Mesothelial cell of epicardium (in vitro differentiated cells): ENCODE measurements at places on chromosomes 12 and 14. TPM values are rescaled to one million over a fixed set of nuclear protein-coding genes. Genes with fewer than 3 reads are reported as not detected.

DNA sequence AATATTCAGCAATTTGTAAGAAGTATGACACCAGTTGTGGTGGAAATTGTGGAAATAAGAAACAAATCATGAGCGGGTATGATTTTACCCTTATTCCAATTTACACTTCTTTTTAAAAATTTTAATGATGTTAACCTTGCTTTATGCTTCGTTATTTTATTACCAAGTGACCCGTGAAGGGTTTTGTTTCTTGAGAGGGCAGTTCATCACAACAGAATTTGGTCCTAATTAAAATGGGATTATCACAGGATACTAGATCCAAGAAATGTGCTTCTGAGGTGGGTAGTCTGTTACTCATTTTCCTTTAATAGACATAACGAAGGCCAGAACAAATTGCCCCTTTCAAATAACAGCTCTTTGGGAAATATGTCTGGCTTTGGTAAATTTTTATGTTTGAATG is 25.5 kb upstream of the RASSF8 start:
- peaks cover 44% of the 10 kb centered on the region for H3K4me1 ChIP-seq
- no peaks in the 10 kb centered on the region for H3K27me3 ChIP-seq
- no peaks in the 10 kb centered on the region for H3K36me3 ChIP-seq
- no peak overlapping the region for H3K27ac ChIP-seq

GRCh38 chr12:32507942-32508320 is 108.6 kb downstream of the FGD4 start:
- peaks cover 20% of the 10 kb centered on the region for H3K4me1 ChIP-seq
- no peaks in the 10 kb centered on the region for H3K36me3 ChIP-seq
- peak overlapping the region; percentile 67 for H3K27ac ChIP-seq
- DNase-seq, result no peak
- H3K27me3 ChIP-seq, result no peaks in the 10 kb centered on the region

DNA sequence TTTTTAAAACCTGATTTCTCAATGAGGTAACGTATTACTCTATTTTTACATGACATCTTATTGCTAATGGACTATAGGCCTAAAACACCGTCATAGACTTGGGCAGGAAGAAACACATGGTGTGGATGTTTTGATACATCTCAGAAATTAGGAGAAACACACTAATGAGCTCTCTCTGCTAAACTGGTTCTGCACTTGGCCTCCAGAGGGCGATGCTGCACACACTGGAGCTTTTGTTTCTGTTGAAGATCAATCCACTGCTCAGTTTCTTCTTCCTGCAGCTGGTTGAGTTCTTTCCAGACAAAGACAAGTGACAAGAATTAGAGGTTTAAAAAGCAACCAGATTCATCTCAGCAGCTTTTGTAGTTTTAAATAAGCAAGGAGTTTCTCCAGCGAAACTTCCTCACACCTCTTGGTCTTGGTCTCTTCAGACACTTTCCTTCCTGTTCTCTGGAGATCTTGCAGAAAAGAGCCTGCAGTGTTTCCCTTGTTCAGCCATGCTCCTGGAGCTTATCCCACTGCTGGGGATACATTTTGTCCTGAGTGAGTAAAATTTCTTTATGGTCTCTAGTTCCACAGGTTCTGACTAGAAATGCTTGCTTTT is 178.5 kb upstream of the OR4E1 start:
- H3K27ac ChIP-seq, result no peak overlapping the region
- peaks cover 64% of the 10 kb centered on the region for H3K27me3 ChIP-seq
- H3K4me3 ChIP-seq, result no peak overlapping the region
- H3K36me3 ChIP-seq, result no peaks in the 10 kb centered on the region
- no peak for DNase-seq

GRCh38 chr14:78007160-78007559 is 163.0 kb upstream of the NRXN3 start:
- H3K4me3 ChIP-seq, result no peak overlapping the region
- no peak for DNase-seq
- H3K27me3 ChIP-seq, result peaks cover 15% of the 10 kb centered on the region
- no peak overlapping the region for H3K27ac ChIP-seq
- no peaks in the 10 kb centered on the region for H3K4me1 ChIP-seq
- H3K36me3 ChIP-seq, result peaks cover 1% of the 10 kb centered on the region

DNA sequence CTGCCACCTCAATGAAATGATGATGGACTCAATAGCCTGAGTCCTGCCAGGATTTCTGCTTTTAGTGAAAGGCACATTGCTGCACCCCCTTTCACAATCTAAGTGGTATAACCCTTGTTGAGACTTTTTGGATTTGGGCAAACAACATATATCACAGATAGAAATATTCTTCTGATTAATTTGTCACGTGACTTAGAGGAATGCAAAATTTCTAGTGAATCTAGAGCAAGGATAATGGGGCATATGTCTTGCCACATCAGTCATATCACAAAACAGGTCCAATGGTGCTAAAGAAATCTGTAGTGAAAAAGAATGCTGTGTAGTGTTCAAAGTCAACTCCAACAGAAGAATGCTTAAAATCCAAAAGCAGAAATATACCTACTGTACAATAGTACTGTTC is 1386.3 kb downstream of the LRFN5 start:
- no peaks in the 10 kb centered on the region for H3K27me3 ChIP-seq
- H3K36me3 ChIP-seq, result no peaks in the 10 kb centered on the region
- no peak for DNase-seq
- no peak overlapping the region for H3K4me3 ChIP-seq

GRCh38 chr14:67360470-67361206 is 510 bp downstream of the EIF2S1 start:
- peak overlapping the region; percentile 98 for H3K4me3 ChIP-seq
- no peak for DNase-seq
- peaks cover 36% of the 10 kb centered on the region for H3K4me1 ChIP-seq
- no peaks in the 10 kb centered on the region for H3K27me3 ChIP-seq

DNA sequence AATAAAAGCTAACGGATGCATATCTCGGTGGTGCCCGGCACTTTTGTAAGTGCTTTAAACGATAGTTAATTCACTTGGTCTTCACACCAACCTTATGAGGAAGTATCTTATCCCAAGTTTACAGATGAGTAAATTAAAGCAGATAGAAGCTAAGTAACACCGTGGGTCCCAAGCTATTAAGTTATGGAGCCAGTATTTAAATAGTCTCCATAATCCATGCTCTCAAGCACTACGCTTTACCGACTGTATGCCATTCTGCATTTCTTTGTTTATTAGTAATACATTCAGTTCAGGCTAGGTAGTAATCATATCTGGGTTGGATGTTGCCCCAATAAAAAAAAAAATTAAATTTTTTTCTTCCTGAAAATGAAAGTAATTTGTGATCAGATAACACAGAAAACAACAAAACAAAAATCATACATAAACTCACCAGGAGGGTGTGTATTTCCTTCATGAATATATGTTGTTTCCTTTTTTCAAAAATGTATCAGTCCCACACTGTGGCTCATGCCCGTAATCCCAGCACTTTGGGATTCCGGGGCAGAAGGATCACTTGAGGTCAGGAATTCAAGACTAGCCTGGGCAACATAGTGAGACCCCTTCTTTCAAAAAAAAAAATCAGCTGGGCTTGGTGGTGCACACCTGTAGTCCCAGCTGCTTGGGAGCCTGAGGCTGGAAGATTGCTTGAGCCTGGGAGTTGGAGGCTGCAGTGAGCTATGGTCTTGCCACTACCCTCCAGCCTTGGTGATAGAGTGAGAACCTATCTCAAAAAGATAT is 1.4 kb upstream of the M6PR start:
- peak overlapping the region; percentile 98 for H3K27ac ChIP-seq
- DNase-seq, result no peak
- peaks cover 12% of the 10 kb centered on the region for H3K36me3 ChIP-seq

DNA sequence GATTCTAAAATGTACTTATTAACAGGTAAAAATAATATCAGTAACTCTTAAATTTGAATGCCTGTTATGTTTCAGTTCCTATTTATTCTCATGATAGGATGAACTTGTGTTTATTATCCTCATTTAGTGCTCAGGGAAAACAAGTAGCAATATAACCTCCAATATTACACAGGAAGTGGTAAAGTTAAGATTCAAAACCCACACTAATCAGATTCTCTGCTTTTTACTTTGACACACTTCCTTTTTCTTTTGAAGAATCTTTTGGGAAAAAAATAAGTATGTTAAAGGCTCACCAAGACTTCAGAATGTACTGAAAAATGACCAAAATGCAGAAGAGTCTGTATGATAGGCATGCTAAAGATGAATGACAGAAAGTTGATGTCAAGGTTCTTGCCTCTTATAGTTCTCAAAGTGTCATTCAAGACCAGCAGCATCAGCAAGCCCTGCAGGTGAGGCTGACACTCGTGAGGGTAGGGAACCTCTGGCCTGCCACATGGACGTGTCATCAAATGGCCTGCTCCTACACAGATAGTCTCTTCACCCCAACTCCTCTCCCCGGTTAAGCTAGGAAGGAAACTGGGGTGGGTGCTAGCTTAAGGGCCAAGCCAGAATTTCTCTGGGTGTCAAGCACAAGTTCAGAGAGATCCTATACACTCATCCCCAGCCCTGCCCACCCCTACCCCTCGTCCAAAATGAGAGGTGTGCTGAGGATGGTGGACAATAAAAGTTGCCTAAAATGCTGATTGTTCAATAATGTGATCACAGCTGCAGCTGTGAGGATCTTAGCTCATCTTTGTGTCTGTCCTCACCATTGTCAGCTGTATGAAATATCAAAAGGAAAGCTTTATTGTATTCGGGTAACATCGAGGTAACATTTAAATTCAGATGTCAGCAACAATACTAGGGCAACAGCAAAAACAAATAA is 6.3 kb downstream of the TBPL2 start:
- no peak overlapping the region for H3K27ac ChIP-seq
- H3K36me3 ChIP-seq, result no peaks in the 10 kb centered on the region
- peaks cover 41% of the 10 kb centered on the region for H3K27me3 ChIP-seq
- no peaks in the 10 kb centered on the region for H3K4me1 ChIP-seq

GRCh38 chr14:100590726-100591452 is 3.7 kb upstream of the BEGAIN start:
- peaks cover 82% of the 10 kb centered on the region for H3K27me3 ChIP-seq
- no peak overlapping the region for H3K27ac ChIP-seq
- DNase-seq, result no peak
- H3K4me1 ChIP-seq, result peaks cover 1% of the 10 kb centered on the region
- H3K4me3 ChIP-seq, result no peak overlapping the region

The MYF6 gene
- total RNA-seq, result 0.16 to 0.22 TPM (median 0.20 TPM) in 3 replicates

The REM2 gene
- total RNA-seq, result 2.6 to 3.0 TPM (median 3.0 TPM) in 3 replicates

The FAM222A gene
- total RNA-seq, result 1.1 to 1.9 TPM (median 1.6 TPM) in 3 replicates

The OAS1 gene
- 5.4 to 8.9 TPM (median 6.2 TPM) in 3 replicates for total RNA-seq

The GYS2 gene
- not detected in 3 replicates for total RNA-seq

The SYT1 gene
- total RNA-seq, result 13.6 to 15.4 TPM (median 15.3 TPM) in 3 replicates

The C14orf132 gene
- 35.4 to 40.6 TPM (median 35.9 TPM) in 3 replicates for total RNA-seq

The CDH24 gene
- 26.4 to 30.4 TPM (median 29.3 TPM) in 3 replicates for total RNA-seq

The CFAP54 gene
- 0.54 to 0.84 TPM (median 0.80 TPM) in 3 replicates for total RNA-seq

The SLC6A15 gene
- total RNA-seq, result 9.6 to 14.5 TPM (median 9.6 TPM) in 3 replicates
